Stimulated activated CD4-positive, alpha-beta T cell treated with anti-CD3 and anti-CD28 coated beads, Interleukin-1b, Interleukin-23, amount 100 ng/mL, for 1 hour (primary cell): ENCODE measurements at places on chromosomes 4 and X.

DNA sequence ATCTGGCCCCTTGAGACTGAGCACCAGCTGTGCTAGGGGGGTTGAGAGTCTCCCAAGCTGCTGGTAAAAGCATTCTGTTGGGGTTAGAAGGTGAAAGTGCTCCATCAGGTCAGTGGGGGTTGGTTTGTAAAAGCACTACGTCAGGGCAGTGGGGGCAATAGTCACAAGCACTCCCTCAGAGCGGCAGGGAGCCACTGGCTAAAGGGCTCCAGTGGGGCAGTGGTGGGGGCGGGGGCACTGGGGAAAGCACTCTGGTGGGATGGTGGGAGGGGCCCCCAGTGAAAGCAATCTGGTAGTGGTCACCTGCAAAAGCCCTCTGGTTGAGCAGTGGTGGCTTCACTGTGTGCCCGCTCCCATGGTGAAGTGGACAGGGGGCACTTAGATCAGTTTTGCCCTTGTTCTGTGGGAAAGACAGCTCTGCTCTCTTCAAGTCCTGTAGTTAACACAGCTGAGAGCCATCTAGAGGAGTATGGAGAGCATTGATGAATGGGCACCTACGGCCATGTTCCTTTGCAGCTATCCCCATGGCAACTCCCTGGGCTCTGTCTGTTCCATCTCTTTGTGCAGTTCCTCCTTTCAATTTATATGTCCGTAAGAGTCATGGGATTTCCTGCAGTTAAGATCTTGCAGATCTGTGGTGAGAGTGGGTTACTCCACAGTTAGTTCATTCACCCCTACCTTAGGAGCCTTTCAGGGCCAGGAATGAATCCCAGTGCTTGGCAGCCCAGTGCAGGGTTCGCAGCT, 106.4 kb downstream of the SH3BGRL start:
- DNase-seq = no peak

GRCh38 chrX:43345166-43345565, 310.9 kb upstream of the MAOA start:
- DNase-seq = no peak

DNA sequence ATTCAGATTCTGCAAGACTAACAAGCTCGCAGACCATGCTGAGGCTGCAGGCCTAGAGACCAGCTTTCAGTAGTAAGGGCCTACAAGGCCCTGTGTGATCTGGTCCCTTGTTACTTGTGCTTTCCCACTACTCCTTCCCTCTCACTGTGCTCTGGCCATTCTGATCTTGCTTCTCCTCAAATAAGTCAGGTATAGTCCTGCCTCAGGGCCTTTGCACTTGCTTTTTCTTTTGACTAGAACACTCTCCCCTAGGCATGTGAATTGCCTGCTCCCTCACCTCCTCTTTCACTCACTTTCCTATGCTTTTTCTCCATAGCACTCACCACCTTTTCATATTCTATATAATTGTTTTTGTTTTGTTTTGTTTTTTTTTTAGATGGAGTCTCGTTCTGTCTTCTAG, 22.2 kb downstream of the AKAP14 start:
- DNase-seq = no peak

DNA sequence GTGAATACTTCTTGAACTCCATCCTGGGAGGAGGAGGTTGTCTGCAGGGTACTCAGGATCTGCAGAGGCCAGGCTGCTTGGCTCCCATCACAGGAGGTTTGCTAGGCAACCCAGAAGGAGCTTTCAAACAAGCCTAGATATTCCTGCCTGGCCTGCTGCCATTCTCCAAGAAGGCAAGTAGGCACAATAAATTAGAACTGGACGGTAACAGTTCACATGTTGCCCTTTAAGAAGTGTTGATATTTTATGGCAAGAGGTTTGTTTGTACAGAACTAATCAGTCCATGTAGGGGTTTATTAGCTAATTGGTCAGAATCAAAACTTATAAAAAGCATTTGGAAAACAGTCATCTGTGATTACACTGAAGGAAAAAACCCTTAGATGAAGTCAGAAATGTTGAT, 39.3 kb downstream of the SYNPO2 start:
- DNase-seq = no peak

GRCh38 chr4:150080337-150080736, 2.1 kb downstream of the DCLK2 start:
- DNase-seq = no peak

DNA sequence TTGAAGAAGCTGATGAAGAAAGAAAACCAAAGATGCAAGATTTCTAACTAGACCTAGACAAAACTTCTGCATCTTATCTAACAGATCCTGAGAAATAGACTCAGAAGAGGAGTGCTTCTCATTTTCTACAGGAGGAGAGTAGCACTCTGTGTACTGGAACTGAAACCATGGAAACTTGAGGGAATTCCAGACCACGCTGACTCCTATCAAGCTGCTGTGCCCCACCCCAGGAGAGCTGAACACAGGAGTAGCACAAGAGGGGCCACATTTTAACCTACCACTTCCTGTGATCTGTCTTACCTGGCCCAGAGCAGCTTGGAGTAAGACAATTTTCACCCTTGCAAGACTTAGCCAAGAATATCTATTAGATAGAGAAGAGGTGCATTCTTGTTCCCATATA, 248.9 kb downstream of the SCFD2 start:
- DNase-seq = no peak

DNA sequence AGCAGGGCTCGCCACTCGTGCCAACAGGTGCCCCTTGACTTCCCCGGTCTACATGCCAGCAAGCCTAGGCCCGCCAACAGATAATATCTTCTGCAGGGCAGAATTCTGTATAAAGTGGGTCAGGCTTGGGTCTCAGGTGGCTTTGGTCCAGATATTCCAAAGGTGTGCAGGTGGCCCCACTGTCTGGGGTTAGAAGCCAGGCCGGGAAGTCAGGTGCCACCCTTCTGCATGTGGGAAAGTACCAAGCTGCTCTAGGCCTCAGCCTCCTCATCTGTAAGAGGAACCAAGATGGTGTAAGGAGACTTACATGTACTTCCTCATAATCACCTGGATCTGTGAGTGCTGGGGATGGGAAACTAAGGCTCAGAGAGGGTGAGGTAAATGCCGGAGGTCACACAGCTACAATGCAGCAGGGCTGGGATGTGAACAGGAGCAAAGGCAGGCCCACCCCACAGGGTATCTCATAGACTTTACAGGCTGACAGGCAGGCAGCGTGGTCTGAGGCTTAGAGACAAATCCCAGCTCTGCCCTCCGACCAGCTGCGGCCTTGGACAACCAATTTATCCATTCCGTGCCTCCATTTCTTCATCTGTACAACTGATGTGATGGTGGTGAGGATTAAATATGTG, 35.9 kb downstream of the WDR1 start:
- no peak for DNase-seq

DNA sequence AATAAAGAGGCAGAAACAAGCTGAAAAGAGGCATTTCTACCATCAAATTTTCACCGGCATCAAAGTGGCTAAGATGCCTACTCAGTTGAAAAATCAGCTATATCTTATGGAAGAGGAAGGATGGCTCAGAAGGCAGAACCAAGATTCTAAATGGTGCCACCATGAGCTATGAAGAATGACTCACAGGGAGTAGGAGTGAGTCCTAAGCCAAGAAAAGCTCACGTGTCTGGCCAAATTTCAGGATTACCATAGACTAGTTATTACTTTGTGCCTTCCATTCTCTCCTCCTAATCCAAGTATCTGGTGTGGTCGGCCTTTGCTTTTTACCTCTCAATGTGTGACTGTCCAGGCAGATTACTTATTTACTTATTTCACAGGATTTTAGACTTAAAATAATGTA, 54.8 kb downstream of the BMP3 start:
- DNase-seq = no peak

DNA sequence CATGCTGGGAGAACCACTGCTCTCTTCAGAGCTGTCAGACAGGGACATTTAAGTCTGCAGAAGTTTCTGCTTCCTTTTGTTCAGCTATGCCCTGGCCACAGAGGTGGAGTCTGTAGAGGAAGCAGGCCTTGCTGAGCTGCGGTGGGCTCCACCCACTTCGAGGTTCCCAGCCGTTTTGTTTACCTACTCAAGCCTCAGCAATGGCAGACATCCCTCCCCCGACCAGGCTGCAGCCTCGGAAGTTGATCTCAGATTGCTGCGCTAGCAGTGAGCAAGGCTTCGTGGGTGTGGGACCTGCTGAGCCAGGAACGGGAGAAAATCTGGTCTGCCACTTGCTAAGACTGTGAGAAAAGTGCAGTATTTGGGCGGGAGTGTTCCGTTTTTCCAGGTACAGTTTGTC, 118.9 kb downstream of the SLC10A6 start:
- no peak for DNase-seq

DNA sequence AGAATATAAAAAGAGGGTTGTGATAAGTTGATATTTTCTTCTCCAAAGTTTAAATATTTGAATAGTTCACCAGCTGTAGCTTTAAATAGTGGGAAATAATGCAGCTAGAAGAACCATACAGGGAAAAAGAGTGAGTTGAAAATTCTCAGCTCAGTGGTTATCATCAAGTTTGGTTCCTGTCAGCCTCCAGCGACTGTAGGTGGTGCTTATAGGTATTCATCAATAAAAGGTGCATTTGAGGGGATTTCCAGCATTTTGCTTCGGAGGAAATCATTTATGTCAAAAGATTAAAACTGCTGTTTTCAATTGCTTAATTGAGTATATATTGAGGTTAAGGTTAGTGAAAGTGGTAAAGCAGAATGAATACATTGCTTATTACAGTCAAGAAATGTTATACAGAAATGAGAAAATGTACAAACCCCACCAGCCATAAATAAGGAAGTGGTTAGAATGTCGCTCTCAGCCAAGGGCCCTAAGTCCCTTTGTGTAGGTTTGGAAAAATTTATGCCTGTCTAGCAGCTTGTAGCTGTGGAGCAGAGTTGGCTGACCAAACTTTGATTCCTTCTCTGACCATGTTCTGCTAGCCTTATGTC, 532.9 kb upstream of the FTHL17 start:
- DNase-seq = no peak

- no peak for DNase-seq
These were observed 47.8 kb downstream of the SLIT2 start for GRCh38 chr4:20299515-20299914.

DNA sequence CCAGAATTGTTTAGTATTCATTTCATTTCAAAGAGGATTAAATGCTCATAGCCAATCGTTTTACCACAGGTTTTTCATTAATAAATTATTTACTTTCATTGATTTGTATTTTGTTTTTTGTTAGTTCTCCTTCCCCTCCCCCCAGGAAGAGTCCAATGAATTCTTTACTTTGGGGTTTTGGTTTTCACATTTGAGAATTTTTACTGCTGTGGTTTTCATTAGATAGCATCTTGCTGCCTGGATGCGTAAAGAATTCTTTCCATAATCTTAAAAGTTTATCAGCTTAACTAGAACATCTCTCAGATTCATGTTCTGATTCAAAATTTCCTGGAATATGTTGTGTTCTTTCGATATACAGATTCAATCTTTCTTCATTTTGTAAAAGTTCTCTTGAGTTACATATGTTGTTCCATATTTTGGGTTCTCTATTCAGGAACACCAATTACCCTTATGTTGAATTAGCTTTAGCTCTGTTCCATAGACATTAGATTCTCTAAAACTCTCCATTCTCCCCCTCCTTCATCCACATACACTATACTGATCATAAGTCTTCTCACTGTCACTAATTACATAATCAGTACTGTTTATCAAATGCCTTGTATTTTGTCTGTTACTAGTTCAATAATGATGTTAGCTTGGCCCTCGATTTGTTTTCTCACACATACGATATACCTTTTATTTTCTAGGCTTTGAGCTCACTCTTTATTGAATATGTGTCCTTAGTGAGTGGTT, 184.4 kb downstream of the CAMK2D start:
- no peak for DNase-seq

DNA sequence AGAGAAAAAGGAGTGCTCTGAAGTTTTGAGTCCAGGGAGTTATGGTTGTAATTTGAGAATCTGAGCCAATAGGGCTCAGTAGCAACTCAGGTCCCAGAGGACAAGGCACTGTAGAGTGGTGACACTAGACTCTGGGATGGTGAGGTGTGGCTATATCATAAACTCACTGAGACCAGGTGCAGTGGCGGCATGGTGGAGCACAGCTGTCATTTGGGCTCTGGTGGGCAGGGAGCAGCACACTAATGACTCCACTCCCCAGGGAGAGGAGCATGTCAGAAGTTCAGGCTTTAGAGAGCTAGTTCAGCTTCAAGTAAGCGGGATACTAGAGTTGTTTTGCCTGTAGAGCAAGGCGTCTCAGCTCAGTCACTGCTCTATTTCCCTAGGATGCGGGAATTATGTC, 165.4 kb upstream of the USP38 start:
- DNase-seq = no peak

GRCh38 chrX:9318213-9318612, 146.6 kb upstream of the TBL1X start:
- DNase-seq = no peak

GRCh38 chr4:43332052-43332425, 439.5 kb downstream of the GRXCR1 start:
- DNase-seq = no peak

DNA sequence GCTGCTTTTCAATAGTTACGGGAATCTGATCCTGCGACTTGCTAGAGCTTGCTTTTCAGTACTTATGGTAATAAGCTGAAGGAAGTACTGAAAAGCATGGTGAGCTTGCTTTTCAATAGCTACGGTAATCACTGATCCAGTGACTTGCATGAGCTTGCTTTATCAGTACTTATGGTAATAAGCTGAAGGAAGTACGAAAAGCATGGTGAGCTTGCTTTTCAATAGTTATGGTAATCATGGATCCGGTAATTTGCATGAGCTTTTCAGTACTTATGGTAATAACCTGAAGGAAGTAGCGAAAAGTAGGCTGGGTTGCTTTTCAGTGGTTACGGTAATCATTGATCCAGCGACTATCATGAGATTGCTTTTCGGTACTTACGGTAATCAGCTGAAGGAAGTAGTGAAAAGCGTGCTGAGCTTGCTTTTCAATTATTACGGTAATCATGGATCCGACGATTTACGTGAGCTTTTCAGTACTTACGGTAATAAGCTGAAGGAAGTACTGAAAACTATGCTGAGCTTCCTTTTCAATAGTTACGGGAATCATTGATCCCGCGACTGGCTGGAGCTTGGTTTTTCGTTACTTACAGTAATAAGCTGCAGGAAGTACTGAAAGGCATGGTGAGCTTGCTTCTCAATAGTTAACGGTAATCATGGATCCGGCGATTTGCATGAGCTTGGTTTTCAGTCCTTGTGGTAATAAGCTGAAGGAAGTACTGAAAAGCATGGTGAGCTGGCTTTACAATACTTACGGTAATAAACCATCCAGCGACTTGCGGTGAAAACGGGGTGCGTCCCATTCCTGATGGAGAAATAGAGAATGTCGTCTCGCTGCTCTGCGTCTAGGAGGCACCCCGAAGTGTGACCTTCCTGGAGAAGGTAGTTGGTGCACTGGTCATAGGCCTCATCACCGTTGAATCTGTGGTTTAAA, 6.5 kb downstream of the CRLF2 start:
- no peak for DNase-seq

- DNase-seq = no peak
These were observed 50.5 kb downstream of the RHOH start for GRCh38 chr4:40247350-40247749.

DNA sequence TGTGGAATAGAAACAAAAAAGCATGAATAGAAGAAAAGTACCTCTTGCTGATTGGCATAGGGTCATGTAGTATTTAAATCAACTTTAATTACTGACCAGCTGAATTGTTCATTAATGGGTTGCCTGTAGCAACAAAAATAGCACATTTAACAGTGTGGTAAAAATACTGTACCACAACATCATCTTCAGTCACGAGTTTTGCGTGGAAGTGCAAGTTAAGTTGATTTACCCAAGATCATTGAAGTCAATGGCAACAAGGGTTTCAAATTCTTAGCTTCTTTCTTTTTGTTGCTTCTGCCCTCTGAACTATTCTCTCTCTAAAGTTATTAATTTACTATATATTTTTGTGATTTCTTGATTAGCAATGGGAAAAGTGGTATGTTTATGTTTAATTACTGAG, 526.6 kb downstream of the C4orf33 start:
- DNase-seq = no peak
